ENCODE measurements at places on chromosomes 4 and X. TPM values are rescaled to one million over a fixed set of nuclear protein-coding genes. Genes with fewer than 3 reads are reported as not detected.

DNA sequence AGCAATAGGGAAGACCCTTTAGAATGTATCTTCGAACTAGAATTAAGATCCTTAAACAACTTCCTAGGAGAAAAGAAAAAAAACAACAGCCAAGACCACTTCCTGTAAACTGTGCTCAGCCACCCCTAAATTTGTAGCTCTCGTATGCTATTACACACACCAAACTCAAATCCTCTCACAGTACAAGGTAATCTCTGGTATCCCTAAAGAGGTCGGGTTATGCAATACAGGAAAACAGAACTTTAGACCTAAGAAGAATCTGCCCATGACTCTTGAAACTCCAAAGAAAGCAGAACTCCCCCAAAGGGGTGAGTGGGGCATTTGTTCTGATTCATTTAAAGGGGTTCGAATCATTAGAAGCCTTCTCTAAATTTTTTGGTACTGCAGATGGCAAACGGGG is 170.9 kb upstream of the CASK start:
- H3K4me1 ChIP-seq, result peaks cover 7% of the 10 kb centered on the region
- H3K27ac ChIP-seq, result no peak overlapping the region
- H3K4me3 ChIP-seq, result no peak overlapping the region
- peak; percentile 7 for DNase-seq
- H3K36me3 ChIP-seq, result no peaks in the 10 kb centered on the region

- no peaks in the 10 kb centered on the region for H3K27me3 ChIP-seq
- DNase-seq, result peak; percentile 60
- H3K27ac ChIP-seq, result no peak overlapping the region
- H3K36me3 ChIP-seq, result no peaks in the 10 kb centered on the region
Measured at GRCh38 chr4:124936427-124936826, 223.9 kb upstream of the ANKRD50 start.

Gene SYN1
- total RNA-seq, result under 0.01 TPM

DNA sequence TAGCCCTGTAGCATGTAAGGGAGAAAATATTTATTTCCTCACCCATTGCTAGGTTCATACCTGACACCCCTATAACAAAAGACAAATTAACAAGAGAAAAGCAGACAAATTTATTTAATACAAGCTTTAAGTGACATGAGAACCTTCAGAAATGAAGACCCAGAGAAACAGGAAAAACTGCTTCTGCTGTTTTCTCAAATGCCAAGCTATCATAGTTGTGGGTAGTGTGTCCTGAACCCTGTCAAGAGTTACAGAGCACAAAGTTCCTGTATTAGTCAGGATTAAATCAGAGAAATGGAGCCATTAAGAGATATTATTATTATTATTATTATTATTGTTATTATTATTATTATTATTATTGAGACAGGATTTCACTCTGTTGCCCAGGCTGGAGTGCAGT is 17.5 kb downstream of the CCDC160 start:
- no peaks in the 10 kb centered on the region for H3K36me3 ChIP-seq
- H3K4me1 ChIP-seq, result no peaks in the 10 kb centered on the region
- no peak overlapping the region for H3K27ac ChIP-seq
- DNase-seq, result no peak
- H3K27me3 ChIP-seq, result peaks cover 2% of the 10 kb centered on the region
- H3K4me3 ChIP-seq, result no peak overlapping the region

DNA sequence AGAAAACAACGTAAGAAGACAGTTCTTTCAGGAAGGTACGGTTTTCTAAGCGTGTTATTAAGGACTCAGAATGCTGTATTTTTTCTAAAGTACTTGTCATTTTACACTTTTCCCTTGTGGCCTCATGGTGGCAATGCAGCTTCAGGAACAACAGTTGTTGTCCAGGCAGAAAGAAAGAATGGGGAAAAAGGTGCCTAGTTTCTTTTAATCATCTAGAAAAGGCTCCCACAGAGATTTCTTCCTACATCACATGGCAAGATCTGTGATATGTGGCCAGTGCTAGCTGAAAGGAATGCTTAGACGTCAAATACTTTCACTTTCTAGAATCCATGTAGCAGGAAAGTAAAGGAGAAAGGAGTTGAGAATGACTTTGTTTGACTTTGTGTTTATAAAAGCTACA is 49.0 kb upstream of the TRAM1L1 start:
- H3K4me1 ChIP-seq, result no peaks in the 10 kb centered on the region
- H3K27me3 ChIP-seq, result no peaks in the 10 kb centered on the region

Gene SLC6A8
- total RNA-seq, result 7.2 TPM

DNA sequence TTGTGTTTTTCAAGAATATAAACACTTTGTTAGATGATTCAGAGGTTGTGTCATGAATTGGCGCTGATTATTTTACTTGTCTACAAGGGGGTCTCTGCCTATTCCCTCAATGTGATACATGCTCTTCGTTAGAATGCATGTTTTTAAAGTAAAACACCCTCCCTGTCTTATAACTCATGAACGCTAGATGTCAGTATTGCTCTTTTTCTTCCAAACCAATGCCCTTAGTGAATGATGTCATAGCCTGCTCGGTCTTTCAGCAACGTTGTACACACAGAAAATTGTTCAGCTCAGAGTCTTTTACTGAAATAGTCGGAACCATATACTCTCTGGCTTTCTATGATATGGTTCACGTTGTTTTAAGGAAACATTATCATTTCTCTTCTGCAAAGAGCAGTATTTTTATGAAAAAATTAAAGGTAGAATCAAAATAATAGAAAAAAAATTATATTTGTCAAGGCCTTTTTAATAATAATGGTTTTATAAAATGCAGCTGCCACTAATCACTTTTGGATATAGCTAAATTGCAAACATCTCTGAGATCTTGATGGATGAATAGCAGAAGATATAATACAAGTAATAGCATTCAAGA is 292.9 kb downstream of the TLL1 start:
- no peaks in the 10 kb centered on the region for H3K4me1 ChIP-seq
- H3K27ac ChIP-seq, result no peak overlapping the region
- no peak overlapping the region for H3K4me3 ChIP-seq
- no peaks in the 10 kb centered on the region for H3K36me3 ChIP-seq
- no peaks in the 10 kb centered on the region for H3K27me3 ChIP-seq

Gene ATP8A1
- total RNA-seq, result 0.83 TPM

All from IMR-90 (cell line).